KG1 (cell line): ENCODE measurements at places on chromosomes 4 and X.

GRCh38 chr4:30856795-30857564 is 136.8 kb downstream of the PCDH7 start:
- no peak for DNase-seq

DNA sequence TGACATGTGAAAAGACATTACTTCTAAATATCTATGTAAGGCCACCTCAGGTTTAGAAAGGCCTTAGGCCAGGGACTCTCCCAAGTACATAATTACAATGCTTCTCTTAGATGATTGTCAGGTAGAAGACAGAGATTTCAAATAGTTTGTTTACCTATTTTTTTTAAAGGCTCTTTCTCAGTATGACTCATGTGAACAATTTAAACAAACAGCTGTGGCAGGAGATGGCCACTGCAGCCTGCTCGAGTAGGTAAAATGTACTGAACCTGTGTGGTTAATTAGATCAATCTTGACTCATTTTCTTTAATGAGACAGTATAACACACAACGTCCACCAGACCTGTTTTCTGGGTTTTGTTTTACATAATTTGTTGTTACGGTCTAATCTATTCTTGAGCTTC is 50.2 kb downstream of the LEF1 start:
- no peak for DNase-seq

- no peak for DNase-seq
These were observed 11.0 kb upstream of the NKX3-2 start for GRCh38 chr4:13555325-13555724.

DNA sequence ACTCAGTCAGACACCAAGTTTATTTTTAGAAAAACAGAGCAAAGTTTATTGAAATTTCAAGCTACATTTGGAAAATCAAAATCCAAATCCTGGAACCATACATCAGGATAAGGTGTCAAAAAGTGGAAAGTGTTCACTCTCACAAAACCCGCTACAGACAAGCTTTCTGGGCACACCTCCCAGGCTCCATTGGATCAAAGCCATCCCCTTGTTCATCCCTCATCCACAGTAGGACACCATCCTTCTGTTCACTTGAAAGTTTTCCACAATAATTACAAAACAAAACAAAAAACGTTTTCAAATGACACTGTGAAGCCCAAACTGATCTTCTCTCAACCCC is 62.4 kb downstream of the TSC22D3 start:
- DNase-seq: no peak
